ENCODE measurements at places on chromosomes 16 and 17.

GRCh38 chr17:48720266-48721008 is 1.9 kb downstream of the PRAC1 start:
- no peak for DNase-seq

- DNase-seq: no peak
Measured at GRCh38 chr17:31584438-31585279, 193.2 kb downstream of the RAB11FIP4 start.

DNA sequence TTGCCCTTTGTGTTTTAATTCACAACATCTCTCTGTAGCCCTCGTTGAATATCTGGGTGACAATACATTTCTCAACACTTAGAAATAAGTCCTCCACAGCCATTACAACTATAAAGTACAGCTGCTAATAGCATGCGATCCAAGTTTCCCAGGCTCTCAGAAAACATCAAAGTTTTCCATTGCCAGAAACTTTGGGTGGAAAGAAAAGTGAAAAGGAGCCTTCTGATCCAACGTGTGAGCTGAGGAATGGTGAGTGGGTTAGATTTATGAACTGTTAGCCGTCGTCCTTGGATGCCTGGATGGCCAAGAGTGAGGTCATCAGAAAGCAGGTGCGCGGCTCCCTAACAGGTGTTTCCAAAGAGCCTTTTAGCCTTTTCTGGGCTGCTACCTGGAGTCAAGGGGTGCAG is 258.0 kb downstream of the PMP22 start:
- DNase-seq: no peak

- no peak for DNase-seq
Measured at GRCh38 chr16:69814561-69814960, 52.4 kb downstream of the WWP2 start.

GRCh38 chr17:19369846-19370492 is 7.4 kb upstream of the B9D1 start:
- DNase-seq: no peak

- no peak for DNase-seq
Measured at GRCh38 chr17:17910060-17910459, 62.1 kb downstream of the TOM1L2 start.

GRCh38 chr16:27813591-27813990 is 249.9 kb downstream of the GSG1L start:
- no peak for DNase-seq

- no peak for DNase-seq
Measured at GRCh38 chr16:28140788-28141618, 70.8 kb downstream of the XPO6 start.

DNA sequence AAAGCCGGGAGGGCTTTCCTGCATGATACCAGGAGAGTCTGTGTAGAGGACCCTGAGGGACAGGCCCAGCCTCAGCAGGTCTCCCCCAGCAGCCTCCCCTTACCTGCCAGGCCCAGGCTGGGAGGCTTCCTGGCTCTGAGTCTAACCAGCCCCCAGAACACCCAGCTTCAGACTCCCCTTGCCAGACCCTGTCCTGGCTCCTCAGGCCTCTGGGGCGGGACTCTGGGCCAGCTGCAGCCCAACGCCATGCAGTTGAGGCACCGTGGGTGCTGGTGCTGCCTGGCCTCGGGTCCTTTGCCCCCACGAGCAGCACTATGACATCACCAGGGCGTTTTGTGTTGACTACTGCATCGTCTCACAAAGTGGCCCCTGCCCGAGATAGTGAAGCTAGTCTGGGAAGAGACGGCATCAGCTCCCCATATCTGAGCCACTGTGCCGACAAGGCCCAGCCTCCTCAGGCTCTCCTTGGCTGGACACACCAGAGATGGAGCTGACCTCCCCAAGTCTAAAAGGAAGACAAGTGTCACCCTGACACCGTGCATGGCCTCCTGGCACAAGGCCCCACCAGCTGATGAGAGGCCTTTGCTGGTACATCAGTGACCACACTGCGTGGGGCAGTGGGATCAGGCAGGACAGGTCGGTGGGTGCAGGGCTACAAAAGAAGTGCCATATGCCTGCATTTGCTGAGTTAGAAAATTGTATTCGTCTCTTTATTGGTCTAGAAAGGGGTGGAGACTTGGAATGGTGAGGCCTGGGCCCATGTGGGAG is 10.6 kb downstream of the ALDH3A1 start:
- no peak for DNase-seq

- no peak for DNase-seq
Measured at GRCh38 chr17:9643611-9644010, 1.7 kb upstream of the USP43 start.

- no peak for DNase-seq
Measured at GRCh38 chr16:30046178-30046577, 15.1 kb upstream of the TLCD3B start.

DNA sequence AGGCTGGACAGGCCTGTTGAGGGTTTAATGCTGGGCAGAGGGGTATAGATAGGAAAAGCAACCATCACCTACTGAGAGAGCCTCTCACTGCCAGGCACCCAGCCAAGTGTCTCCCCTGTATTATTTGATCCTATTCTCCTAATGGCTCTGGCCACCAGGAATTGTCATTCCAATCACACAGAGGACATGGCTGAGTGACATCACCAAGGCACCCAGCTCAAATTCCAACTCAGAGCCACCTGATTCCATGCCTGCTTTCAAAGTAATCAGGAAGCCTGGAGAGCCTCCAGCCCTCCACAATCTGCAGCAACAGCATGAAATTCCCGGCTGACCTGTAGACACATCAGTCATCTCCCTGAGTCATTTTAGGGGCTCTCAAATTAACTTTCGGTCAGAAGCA is 368.9 kb upstream of the C16orf82 start:
- DNase-seq: no peak

- no peak for DNase-seq
Measured at GRCh38 chr16:86513471-86514277, 3.3 kb downstream of the FOXF1 start.

GRCh38 chr16:79728048-79728922 is 127.7 kb upstream of the MAF start:
- DNase-seq: peak; percentile 10

GRCh38 chr16:8716592-8716991 is 42.2 kb downstream of the ABAT start:
- DNase-seq: no peak

- no peak for DNase-seq
Measured at GRCh38 chr17:45715787-45716186, 68.3 kb upstream of the CRHR1 start.

GRCh38 chr17:80612997-80613731 is 68.5 kb downstream of the RPTOR start:
- DNase-seq: no peak

- DNase-seq: peak; percentile 76
Measured at GRCh38 chr16:80623376-80623775, 82.6 kb downstream of the DYNLRB2 start.

DNA sequence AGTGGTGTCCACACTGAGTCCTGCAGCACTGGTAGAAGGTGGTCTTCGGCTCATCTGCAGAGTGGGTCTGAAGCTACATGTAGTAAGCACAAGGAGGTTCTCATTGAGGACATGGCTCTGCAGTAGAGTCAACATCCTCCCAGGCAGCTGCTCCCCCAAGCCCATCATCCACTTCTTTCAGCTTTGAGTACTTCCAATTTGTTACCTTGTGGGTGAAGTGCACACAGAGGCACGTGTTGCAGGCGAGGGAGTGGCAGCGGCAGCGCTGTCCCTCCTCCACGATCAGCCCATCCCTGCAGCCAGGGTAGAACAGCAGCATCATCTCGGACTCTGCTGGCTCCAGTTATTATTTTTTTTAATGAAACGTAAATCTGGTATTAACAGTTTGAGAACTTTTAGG is 1.8 kb upstream of the SSTR2 start:
- no peak for DNase-seq

- DNase-seq: no peak
Measured at GRCh38 chr17:5711344-5711743, 127.0 kb upstream of the NLRP1 start.

DNA sequence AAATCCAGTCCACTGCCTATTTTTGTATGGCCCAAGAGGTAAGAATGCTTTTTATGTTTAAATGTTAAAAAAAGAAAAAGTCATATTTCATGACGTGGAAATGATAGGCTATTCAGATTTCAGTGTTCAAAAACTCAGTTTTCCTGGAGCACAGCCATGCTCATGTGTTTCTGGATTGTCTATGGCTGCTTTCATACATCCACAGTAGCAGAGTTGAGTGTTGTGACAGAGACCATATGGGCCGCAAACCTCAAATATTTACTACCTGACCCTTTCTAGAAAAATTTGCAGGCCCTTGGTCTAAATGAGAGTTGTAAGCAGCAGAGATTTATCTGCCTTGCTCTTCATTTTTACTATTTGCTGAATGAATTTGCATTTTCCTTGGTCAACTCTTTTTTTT is 264.1 kb downstream of the CBLN1 start:
- DNase-seq: no peak

DNA sequence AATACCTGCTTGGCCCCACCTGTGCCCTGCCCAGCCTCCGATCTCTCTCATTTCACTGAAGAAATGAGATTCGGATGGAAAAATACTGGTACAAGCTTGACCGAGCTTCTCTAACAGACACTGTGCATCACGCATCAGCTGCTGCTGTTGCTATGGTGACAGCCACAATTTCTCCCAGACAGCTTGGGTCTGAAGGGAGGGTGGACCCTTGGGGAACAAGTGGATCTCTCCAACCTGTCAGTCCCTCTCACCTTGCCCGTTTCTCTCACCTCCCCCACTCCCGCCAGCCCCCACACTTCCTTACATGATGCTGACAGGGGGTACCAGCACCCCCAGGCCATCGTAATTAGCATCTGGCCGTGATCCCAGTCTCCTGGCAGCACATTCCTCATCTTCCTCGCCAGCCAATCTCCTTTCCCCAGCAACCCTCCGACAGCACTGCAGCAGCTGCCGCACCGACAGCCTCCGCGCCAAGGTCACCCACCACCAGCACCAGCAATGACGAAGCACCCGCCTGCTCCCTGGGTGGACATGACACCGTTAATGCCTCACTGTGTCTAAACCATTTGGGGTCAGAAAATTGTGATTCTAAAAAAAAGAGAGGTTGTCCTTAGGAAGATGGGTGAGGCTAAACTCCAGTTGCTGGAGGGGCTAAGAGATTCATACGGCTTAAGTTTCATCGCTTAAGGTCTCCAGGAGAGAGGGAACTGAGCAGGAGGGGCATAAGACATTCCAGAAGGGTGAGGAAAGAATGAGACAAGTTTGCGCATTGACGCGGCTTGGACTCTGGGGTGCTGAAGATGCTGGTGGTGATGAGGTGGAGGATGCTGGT is 58.6 kb upstream of the TNRC6A start:
- peak; percentile 86 for DNase-seq

All from cardiac fibroblast (primary cell).